NCI-H446 treated with DMSO at 0.1 percent for 48 hours (cell line): ENCODE measurements at places on chromosomes 7 and 10.
A peak's percentile ranks its signal among the peaks of the same experiment; 100 is the strongest.

DNA sequence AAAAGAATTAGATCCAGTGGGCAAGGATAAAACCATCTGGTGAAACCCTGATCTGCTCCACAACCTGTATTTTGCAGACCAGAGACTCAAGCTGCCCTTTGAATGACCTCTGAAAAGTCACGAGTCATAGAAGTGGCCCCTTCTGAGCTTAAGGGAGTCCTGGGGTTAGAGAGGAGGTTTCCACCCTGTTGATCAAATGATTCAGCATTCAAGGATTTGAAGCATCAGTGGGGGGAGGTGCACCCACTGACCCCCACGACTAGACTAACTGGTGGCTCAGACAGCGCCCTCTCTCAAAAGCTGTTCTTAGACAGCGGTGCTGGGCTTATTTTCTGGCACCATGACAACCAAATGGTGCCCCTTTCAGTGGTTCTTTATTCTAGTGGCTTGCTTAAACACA lies 44.3 kb downstream of the PLCE1 start:
- no peak for DNase-seq

GRCh38 chr10:70943841-70944466 lies 55.6 kb upstream of the PCBD1 start:
- no peak for DNase-seq

- DNase-seq, result no peak
Measured at GRCh38 chr10:66394342-66395063, 531.3 kb upstream of the LRRTM3 start.

DNA sequence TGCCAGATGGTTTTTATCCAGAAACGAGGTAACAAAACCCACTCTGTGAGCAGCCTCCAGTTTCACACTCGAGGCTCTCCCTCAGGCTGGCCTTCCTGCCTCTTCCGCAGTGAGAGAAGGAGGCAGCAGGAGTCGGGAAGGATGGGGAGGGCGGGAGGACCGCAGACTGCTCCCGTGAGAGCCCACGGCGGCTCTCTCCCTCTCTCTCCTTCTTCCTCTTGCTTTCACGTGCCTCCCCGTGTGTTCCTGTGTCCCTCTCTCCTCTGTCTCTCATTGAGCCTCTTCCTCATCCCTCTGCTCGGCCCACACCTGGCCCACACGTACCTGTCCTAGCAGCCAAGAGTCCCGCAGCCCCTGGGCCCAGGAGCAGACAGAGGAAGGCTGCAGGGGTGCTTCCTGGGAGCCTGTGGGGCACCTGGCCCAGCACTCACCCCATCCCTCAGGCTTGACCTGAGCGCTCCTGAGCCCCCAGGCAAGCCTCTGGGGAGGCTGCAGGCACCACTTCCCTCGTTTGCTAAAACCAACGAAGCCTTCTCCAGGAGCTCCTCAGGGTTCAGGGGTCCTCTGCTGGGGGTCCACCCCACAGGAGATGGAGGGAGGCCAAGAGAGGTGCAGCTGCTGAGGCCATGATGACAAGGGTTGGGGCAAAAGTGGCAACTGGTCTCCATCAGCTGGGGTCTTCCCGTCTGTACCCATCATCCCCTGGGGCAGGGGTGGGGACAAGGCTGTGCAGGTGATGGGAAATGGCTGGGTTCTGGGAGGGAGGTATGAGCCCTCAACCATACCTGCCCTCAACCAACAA lies 13.6 kb downstream of the SPOCK2 start:
- DNase-seq, result no peak

- no peak for DNase-seq
Measured at GRCh38 chr10:100370714-100371481, 23.9 kb downstream of the SCD start.

DNA sequence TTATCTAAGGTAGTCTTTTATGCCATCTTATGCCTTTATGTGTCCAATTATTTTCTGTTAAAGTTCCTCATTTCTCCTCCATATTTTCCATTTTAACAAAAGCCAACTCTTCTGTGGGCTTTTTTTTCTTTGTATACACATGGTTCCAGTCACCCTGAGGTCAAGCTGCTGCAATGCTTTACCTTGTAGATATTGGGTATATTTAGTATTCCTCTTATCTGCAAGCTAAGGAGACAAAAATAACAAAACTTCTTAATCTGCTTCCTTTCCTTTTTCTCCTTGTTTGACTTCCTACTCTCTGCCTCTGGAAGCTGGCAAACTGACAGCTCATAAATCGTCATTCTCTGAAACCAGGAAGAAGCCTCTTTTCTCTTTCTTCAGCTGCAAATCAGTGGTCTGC lies 885.0 kb upstream of the LRRN3 start:
- DNase-seq, result no peak

GRCh38 chr7:82443547-82444219 lies at the start of gene CACNA2D1:
Gene CACNA2D1, minus strand, starts transcription at chr7:82443777.
- peak; percentile 83 for DNase-seq

DNA sequence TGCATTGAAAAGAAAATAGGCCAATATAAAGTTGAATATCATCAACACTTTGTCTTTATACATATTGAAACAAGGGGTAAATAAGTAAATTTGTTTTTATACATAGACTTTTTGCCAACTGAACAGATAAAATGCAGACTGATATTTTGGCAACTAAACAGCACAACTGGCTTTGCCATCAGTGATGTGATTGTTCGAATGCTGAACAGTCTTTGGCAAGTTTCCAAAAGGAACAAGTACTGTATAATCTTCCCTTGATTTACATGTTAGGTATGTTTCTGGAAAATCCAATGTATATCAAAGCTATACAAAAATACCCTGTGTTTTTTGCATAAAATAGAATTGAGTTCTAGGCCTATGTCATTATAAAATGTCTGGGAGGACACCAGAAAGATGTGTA lies 18.2 kb upstream of the ANKRD1 start:
- no peak for DNase-seq

DNA sequence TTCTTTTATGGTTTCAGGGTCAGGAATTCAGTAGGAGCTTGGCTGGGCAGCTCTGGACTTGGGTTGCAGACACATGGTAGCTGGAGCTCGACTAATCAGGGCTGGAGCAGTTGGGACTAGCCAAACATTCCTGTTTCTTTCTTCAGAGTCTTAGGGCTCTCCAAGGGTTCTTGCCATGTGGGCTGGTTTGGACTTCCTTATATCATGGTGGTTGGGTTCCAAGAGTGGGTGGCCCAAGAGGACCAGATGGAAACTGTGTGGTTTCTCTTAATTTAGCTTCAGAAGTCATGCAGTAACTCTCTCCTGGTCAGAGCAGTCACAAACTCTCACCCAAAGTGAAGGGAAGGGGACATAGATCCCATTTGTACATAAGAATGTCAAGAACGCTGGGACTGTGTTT lies 270.1 kb upstream of the FZD1 start:
- DNase-seq, result no peak

DNA sequence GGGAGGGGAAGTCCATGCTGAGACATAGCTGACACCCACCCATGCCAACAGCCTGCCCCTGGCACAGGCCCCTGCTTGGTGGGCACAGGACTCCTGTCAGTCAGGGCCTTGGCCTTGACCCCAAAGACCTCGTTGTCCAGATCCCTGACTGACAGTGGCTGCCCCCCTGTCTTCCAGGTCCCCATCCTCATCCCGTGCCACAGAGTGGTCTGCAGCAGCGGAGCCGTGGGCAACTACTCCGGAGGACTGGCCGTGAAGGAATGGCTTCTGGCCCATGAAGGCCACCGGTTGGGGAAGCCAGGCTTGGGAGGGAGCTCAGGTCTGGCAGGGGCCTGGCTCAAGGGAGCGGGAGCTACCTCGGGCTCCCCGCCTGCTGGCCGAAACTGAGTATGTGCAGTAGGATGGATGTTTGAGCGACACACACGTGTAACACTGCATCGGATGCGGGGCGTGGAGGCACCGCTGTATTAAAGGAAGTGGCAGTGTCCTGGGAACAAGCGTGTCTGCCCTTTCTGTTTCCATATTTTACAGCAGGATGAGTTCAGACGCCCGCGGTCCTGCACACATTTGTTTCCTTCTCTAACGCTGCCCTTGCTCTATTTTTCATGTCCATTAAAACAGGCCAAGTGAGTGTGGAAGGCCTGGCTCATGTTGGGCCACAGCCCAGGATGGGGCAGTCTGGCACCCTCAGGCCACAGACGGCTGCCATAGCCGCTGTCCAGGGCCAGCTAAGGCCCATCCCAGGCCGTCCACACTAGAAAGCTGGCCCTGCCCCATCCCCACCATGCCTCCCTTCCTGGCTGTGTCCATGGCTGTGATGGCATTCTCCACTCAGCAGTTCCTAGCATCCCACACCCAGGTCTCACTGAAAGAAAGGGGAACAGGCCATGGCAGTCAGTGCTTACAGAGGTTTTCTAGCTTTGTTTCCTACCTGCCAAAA lies 197.2 kb downstream of the EBF3 start:
- DNase-seq, result no peak

- no peak for DNase-seq
Measured at GRCh38 chr7:27587429-27587828, 75.3 kb downstream of the HIBADH start.

- no peak for DNase-seq
Measured at GRCh38 chr10:11138314-11139033, 120.8 kb downstream of the CELF2 start.

GRCh38 chr10:91614225-91614624 lies 18.6 kb downstream of the PPP1R3C start:
- no peak for DNase-seq

- DNase-seq, result no peak
Measured at GRCh38 chr7:48296966-48297365, 125.7 kb downstream of the ABCA13 start.

- peak; percentile 29 for DNase-seq
Measured at GRCh38 chr10:16116404-16117304, 256.3 kb upstream of the MINDY3 start.

DNA sequence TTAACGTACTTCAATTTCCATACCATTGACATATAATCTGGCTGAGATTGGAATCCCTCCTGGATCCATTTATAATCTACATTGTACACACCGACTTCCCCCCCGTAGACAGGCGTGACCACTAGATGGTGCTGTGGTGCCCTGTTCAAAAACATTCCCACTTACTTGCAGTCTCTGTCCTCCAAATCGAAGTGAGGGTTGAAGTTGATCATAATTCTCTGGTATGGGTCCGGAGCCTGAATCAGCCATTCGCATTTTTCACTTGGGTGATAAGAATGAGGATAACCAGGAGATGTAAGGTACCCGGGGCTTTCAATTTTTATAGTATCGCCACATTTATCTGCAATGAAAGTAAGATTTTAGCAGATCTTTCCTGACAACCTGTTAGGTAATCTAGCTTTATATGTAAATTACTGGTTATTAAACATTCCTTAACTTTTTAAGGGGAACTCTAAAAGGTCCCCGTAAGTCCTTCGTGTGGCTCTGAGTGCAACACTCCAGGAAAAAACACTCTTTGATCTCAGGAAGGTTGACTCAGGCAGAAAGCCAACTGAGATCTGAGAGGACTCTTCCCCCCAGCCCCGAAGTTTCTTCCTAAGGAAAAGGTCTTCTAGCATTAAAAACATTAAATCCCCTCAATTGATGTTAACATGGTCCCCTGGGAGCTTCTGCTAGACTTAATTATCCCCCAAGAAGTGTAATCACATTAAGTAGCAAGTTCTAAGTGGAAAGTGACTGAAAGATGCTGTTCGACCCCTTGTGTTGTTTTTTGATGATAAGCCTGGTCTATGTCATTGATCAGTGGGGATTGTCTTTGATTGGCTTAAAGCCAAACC lies 3.7 kb downstream of the NRP1 start:
- no peak for DNase-seq

- DNase-seq, result no peak
Measured at GRCh38 chr7:31487071-31487470, 26.8 kb upstream of the ITPRID1 start.

DNA sequence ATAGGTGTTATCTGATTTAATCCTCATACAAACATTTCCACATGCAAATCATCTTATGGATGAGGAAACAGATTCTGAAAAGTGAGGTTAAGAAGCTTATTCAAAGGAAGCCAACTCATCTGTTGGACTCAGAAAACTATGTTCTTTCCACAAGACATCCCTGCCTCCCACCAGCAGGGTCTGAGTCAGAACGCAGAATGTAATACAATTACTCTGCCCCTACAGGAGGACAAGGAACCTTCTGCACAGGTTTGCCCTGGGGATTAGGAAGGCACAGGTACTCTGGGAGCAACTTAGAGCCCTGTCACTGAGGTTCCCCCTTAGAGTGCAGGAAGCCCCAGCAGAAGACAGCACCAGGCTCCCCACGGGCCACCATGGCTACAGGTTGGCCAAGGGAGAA lies 255.7 kb downstream of the TNS3 start:
- no peak for DNase-seq

DNA sequence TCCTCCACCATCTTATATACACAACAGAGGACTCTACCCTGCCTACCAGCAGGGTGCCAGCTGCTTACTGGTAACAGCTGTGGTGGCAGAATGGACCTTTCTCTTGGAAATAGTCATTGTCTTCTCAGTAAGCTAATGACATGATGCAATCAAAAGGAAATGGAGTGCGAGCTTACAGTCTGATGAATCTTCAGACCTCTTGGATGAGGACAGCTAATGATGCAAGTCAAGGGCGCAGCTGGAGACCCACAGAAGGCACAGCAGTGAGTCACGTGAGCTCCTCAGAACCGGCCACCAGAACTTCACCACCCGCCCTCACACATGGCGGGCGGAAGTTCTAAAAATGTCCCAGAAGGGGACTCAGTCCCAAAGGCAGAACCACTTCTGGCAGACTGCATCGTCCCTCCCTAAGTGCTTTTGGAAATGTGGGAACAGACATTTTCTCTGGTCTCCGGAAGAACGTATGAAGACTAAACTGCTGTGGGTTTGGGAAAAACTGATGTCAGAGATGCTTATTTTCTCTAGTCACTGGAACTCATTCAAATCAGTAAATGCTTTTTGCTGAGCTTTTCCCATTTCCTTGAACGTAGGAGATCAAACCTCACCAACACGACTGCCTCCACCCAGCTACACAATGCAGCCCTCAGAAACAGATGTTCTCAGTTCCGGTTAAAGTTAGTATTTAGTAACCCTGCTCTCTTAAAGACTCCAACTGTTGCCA lies 96.4 kb downstream of the FAS start:
- no peak for DNase-seq

DNA sequence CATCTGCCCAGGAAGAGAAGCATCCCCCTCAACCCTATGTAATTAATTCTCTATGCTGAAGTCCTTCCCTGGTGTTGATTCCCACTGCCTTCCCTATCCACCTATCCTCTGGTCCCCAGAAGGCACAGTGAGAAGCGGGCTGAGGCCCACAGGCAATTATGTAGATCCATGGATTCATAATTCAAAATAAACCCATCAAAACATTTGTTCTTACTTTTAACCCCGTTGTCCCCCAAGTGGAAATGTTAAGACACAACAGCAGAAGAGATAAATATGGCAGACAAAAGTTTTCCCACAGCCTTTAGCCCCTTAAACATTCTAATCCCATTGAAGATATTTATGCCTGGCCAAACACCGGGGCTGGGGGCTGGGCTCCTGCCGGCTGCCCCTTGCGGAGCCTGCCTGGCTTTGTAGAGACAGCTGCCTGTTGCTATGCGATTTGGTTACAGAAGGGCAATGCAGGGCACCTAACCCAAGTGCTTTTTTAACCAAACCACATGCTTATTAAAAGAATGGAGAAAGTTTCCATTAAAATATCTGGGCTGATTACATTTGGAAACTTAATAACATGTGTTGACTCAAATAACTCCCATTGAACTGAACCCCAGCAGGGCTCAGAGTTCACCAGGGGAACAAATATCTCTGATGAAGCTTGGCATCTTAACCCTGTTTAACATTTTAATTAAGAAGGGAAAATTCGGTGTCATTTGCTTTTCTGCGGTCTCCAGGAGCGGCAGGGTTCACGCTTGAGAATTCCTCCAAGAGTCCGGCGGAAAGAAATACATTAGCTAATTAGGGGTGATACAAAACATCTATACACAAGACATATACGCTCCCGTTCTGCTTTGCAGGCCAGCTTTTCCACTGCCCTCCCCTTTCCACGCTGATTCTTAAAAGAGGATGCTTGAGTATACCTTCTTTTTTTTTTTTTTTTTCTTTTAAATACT lies 110.8 kb upstream of the FGFR2 start:
- no peak for DNase-seq

- DNase-seq, result no peak
Measured at GRCh38 chr10:43570971-43571370, 3.4 kb downstream of the ZNF239 start.
